Fibroblast of the conjunctiva (primary cell): ENCODE measurements at places on chromosomes 5 and 9.
A peak's percentile ranks its signal among the peaks of the same experiment; 100 is the strongest.

DNA sequence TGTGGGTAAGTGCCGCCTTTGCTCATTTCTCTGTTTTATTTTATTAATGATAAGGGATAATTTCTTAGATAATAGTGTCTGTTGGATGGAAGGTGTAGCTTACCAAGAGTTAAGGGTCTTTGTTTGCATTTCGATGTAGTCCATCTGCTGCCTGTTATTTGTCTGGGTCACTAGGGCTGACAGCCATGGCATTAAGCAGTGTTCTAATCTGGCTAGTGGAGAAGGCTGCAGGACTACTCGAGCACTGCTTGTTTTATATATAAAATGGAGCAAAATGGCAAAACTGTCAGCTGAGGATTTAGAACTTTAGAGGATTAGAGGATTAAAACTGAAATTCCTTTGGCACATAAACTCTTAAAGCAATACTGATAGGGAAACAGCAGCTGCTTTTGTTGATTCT lies 67.5 kb downstream of the C7 start:
- no peak for DNase-seq

- DNase-seq = no peak
Measured at GRCh38 chr5:138737494-138738265, 15.5 kb upstream of the CTNNA1 start.

GRCh38 chr9:14650596-14650995 lies 42.6 kb downstream of the ZDHHC21 start:
- no peak for DNase-seq

- peak; percentile 64 for DNase-seq
Measured at GRCh38 chr5:180353048-180353979, at the start of gene GFPT2. Gene GFPT2 (minus strand): TSS chr5:180353336. CDS start chr5:180353217, 119 bp downstream.

DNA sequence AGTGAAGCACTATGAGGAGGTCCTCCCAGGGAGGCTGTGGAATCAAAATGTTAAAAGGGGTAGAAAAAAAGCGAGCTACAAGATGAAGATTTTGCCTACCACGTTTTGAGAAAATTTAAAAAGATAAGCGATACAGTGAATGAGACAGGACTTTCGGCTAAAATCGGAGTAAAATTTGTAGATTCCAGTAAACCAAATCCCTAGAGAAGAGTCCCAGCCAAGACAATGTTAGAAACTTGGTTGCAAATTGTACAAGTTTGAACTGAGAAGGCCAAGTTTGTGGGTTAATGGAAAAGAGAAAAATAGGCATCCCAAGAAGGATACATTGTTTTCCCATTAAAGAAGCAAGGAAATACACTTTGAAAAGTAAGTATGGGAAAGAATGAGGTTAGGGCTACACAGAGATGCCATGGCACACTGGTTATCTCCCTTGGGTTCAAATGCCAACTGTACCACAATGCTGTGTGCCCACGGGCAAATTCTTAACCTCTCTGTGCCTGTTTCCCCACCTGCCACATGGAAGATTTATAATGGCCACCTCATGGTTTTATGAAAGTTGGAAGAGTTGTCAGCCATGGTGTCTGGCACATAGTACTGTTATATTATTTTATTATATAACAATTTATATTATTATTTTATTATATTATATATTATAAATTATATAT lies 16.2 kb upstream of the MGAT1 start:
- no peak for DNase-seq

DNA sequence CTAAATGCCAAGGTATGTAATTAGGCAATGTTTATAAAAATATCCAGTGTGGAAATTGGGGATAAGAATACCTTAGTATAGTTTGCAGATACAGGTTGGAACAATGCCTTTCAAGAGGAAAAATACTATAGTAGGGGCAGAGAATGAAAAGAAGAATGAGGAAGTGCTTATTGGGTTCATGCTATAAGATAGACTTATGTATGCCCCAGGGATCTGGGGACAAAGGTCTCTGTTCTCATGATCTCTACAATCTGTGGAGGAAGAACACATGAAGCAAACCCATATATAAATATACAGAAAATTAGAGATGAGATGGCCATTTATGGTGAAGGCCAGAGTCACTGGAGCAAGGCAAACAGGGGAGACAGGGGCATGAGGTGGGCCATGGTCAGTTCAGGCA lies 106.5 kb upstream of the DAB2 start:
- no peak for DNase-seq
